Colonic mucosa (tissue), 4 donors: ENCODE measurements at places on chromosomes 3 and 15. TPM values are rescaled to one million over a fixed set of nuclear protein-coding genes. Genes with fewer than 3 reads are reported as not detected.

GRCh38 chr3:40858364-40859115 lies 333.8 kb downstream of the ZNF621 start:
- no peak for DNase-seq

GOLGA6B gene
- total RNA-seq, result not detected

- no peak for DNase-seq
Observed at GRCh38 chr3:78235841-78236240, 1195.9 kb downstream of the ROBO2 start.

DNA sequence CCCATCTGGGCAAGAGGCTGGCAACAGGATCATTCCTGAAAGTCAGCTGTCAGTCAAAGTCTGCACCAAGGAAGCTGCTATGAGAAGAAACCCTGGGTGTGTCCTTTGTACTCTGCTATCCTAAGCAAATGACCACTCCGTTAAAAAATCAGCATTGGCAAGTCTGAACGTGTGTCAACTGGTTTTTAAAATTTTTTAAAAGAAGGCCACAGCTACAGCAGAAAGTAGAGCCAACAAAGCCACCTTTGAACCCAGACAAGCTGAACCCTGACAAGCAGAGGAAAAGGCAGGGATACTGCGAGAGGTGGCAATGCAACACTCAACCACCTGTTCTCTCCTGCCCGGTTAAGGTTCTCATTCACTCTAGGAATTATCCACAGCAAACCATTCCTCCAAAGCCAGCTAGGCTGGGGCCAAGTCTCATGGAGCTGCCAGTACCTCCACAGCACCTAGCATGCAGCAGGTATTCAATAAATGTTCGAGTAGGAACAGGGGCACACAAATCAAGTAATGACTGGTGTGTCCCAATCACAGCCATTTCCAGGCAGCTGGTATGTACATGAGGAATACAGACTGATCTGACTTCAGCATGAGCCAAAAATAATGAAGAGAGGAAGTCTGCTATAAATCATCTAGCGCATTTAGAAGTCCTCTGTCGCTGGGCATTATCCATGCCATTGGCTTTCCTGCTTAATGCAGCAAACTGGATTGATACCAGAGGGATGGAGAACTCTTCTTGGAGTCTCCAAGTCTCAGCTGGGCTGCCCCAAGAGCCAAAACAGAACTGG lies 76.0 kb downstream of the ADCY5 start:
- DNase-seq, result no peak

DNA sequence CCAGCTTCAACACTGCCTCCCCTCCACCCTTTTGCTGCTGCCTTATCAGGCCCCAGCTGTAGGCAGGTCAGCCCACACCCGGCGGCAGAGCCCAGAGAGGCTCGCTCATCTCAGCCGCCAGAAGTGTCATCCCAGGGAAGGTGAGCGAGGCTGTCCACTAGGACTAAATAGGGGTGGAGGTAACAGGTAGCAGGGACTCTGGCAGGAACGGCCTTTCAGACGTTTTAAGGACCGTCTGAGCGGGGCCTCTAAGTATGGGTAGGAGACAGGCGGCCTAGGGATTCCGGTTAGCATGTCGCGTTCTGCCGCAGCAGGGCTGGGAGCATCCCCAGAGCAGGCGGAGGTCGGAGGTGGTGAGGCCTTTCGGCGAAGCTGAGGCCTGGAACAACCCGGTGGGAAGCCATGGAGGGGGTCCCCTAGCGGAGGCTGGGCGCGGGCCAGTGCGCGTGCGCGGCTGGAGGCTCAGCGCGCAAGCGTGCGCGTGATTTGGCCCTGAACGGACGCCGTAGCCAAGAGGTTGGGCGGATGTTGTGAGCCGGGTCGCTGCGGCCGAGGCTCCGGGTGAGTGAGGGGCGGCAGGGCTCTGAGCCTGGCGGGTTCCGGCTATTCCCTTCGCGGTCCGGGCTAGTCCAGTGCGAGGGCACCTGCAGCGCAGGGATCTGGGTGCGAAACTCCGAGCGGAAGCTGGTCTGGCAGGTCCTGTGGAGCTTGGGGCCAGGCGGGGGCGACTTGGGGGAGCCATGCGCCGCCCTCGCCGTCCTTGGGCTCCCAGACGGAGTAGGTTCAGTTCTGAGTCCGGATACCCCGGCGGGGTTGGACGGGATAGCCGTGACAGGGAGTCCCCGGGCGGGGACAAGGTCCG lies at the start of the genes MST1 and RNF123:
TSS of gene MST1 (minus strand) at position 429 of the 862 bp plus-strand sequence. CDS start 783 bp downstream, outside the sequence.
TSS of gene RNF123 (plus strand) at position 512 of the 862 bp plus-strand sequence. CDS start 1,609 bp downstream, outside the sequence.
- peak; percentile 90 for DNase-seq

DAZL gene
- not detected for total RNA-seq

DNA sequence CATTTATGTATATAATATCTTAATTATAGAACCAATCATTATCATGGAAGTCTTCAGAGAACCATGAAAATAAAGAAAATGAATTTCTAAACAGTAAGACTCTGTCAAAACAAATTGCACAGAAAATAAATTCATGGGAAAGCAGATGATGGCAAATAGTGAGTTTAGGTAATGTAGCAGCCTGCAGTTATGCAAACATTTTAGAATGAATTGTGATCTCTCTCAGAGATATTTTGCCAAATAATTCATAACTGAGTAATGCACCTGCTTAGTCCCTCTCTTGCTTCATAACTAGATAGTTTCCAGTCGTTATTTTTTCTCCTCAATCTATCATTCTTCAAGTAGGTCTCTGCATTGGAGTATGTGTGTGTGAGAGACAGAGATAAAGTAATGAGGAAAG lies 492.7 kb upstream of the THBS1 start:
- no peak for DNase-seq

MST1R gene
- total RNA-seq, result 88.9 TPM

- no peak for DNase-seq
Observed at GRCh38 chr3:156661155-156661554, 13.2 kb upstream of the TIPARP start.

BFSP2 gene
- not detected for total RNA-seq

SLC24A5 gene
- total RNA-seq, result not detected

PTPRG gene
- total RNA-seq, result 26.0 TPM

GRCh38 chr3:79885407-79885806 lies 117.6 kb upstream of the ROBO1 start:
- no peak for DNase-seq

GRCh38 chr3:2921452-2921851 lies 188.7 kb downstream of the IL5RA start:
- DNase-seq, result no peak

GABRA5 gene
- total RNA-seq, result not detected

GRCh38 chr15:99436542-99437314 lies 129.1 kb upstream of the MEF2A start:
- DNase-seq, result peak; percentile 23
